Effector CD4-positive, alpha-beta T cell (primary cell): ENCODE measurements at places on chromosomes 16 and 17.

- DNase-seq: no peak
These were observed 31.4 kb downstream of the SMG6 start for GRCh38 chr17:2271985-2272702.

DNA sequence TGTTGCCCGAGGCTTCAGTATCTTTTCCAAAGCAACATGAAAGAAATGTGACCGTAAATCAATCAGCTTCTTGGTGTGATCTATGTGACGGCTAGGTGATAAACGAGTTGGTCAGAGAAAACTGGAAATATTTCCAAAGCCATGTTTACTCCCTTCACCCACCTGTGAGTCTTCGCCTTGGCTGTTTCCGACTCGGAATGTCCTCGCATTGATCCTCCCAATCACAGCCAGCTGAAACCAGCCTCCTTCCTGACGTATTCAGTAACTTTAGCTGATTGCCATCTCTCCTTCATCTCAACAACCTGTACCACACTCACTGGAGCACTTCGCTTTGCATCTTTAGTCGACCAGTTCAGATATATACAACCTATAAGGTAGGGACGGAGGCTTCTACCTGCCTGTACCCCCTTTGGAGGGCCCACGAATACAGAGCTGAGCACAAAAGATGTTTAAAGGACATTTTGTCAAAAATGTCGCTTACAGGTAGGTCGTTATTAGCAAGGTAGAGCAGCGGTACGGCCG is 705 bp downstream of the KRABD2 start:
- DNase-seq: no peak

- DNase-seq: no peak
These were observed 5.8 kb downstream of the NHERF2 start for GRCh38 chr16:2032285-2033056.

GRCh38 chr16:86723689-86724088 is 145.3 kb downstream of the FOXL1 start:
- DNase-seq: no peak

GRCh38 chr16:74107795-74108610 is 188.6 kb upstream of the PSMD7 start:
- DNase-seq: no peak
